ENCODE measurements at places on chromosomes 16 and 17. TPM values are rescaled to one million over a fixed set of nuclear protein-coding genes. Genes with fewer than 3 reads are reported as not detected.

The HEXD gene
- 7.3 TPM for total RNA-seq

The RRAD gene
- total RNA-seq, result 3.2 TPM

The MEIOB gene
- 1.8 TPM for total RNA-seq

GRCh38 chr17:68512960-68513474, 787 bp downstream of the PRKAR1A start:
- peak; percentile 64 for DNase-seq

GRCh38 chr17:44079877-44080821, 9.6 kb downstream of the G6PC3 start:
- DNase-seq, result no peak

DNA sequence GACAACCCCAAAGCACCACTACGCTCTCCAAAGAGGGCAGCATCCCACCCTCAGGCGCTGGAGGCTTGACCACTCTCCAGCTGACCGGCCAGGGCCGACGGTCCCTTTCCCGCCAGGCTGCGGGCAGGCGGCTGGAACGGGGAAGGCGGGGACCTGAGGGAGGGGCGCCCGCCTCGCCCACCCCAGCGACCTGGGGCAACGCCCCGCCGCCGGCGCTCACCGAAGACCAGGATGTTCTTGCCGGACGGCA, 431 bp downstream of the DYNC1LI2 start:
- DNase-seq, result peak; percentile 29
